Glutamatergic neuron (in vitro differentiated cells): ENCODE measurements at places on chromosomes 4 and X.

DNA sequence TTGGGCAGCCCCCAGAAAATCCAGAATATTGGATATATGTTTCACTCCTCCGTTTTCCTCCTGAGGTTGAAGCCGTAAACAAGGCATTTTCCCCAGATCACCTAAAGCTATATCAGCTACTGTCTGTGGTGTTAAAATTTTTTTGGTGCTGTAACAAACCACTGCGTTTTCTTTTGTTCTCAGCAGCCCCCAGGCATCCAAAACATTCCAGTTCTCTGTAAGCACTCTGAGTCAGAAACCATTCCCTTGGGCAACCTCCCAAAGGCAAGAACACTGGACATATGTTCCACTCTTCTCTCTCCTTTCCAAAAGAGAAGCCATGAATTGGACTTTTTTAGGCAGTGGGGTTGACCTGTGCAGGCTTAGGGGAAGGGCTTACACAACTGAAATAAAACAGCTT is 310.9 kb downstream of the MID1IP1 start:
- no peak for DNase-seq

DNA sequence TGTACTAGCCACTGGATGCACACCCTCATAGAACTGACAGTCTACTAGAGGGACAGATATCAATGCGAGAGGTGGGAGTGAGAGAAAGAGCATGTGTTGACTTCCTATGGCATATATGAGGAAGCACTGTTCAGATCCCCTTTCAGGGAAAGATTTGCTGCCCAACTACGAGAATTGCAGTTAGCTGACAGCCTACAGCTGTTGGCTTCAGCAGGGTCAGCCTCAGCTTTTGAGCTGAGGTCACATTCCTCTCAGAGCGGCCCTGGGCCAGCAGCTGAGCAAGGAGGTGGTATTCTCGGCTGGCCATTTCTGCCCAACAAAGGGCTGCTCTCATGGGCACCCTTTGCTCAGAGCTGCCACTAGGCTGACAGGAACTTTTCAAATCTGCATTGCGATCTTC is 580.2 kb downstream of the MID1IP1 start:
- DNase-seq = no peak

DNA sequence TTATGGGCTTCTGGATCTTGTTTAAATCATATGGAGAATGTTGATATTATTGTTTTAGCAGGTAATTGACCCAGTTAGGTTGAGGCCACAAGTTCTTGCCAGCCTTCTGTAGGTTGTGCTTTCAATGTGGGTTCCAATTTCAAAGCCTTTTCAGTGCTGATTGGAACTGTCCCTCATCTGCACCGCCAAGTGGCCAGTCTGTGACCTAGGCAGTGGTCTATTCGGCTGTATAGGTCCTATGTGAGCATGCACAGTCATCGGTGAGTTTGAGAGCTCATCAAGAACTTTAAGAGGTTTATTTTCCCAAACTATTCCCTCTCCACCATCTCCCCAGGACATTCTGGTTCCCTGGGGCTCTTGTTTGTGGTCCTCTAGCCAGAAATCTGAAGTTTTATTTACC is 35.7 kb downstream of the DDX53 start:
- DNase-seq = no peak

- DNase-seq = no peak
Measured at GRCh38 chrX:137748827-137749226, 182.9 kb downstream of the ZIC3 start.

DNA sequence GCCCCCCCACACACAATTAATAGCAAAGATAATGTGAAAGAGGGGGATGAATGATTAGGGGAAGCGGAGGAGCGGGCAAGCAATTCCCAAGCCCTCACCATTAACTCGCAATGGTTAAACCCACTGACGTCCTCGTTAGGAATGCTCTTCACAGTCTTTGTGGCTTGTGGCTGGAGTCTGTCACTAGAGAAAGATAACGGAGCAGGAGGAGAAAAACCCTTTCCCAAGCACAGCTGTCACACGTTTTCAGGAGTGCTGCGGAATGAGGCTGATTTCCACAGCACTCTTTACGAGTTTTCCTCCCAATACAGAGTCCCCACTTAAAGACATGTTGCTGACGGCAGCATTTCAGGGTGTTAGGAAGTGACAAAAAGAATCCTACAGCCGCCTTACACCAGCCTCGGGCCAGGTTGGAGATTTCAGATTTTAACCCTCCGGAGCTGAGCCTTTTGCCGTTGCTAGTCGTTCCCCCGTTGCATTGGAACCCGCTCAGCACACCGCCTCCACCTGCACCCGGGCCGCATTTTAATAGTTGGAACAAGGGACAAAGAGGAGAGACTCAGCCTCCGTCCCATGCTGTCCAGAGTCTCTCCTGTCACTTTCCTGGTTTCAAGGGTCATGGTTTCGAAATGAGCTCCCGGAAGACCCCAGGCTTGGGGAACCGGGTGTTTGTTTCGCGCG is 92.2 kb downstream of the GEMIN8 start:
- DNase-seq = no peak

GRCh38 chrX:53990171-53990570 is 54.1 kb downstream of the PHF8 start:
- no peak for DNase-seq

DNA sequence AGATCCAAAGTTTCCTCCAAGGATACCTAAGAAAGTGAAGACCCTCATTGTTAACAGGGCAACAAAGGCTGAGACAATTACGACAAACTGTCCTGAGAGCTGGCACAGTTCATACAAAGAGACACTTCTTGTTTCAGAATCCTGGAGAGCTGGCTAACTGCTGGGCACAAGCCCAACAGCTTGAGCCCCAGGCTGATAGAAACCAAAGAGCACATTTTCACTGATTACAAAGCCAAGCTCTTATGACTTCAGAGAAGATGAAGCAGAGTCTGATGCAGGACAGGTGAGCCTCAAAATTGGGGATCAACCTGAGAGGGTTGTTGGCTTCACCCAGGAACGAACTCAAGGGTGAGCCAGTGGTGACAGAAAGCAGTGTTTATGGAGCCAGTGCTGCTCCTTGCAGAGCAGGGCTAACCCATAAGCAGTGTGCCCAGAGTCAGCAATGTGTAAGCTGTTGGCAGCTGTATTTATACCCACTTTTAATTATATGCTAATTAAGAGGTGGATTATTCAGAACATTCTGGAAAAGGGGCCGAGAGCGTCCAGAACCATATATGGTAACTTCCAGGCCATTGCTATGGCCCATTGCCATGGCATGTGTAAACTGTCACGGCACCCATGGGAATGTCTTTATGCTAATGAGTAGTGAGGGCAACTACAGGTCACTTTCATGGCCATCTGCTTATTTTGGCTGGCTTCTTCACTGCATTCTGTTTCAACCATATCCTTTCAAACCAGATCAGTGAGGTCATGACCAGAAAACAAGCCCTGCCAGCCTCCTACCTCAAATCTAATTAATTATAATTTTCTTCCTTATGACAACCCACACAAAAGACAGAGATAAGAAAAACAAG is 183.7 kb downstream of the EVC2 start:
- peak; percentile 37 for DNase-seq

- no peak for DNase-seq
Measured at GRCh38 chr4:93776386-93777080, 52.0 kb upstream of the ATOH1 start.

DNA sequence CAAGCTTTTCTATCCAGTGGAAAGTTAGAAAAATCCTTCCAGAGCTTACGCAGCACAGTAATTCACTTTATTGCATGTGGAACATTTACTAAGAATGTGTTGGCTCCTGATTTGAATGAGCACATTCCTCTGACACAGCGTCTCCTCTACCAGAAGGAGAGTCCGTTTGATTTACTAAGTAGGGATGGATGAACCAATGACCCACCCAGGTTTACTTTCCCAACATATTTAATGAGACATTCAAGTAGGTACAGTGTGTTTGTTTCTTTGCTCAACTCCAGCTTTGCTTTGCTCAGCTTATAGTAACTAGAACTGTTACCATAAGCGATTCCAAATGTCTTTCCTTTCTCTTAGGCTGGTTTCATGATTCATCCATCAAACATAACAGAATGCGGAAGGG is 161.7 kb downstream of the SMARCA1 start:
- no peak for DNase-seq

- no peak for DNase-seq
Measured at GRCh38 chr4:119035951-119036737, 99.5 kb upstream of the MYOZ2 start.

DNA sequence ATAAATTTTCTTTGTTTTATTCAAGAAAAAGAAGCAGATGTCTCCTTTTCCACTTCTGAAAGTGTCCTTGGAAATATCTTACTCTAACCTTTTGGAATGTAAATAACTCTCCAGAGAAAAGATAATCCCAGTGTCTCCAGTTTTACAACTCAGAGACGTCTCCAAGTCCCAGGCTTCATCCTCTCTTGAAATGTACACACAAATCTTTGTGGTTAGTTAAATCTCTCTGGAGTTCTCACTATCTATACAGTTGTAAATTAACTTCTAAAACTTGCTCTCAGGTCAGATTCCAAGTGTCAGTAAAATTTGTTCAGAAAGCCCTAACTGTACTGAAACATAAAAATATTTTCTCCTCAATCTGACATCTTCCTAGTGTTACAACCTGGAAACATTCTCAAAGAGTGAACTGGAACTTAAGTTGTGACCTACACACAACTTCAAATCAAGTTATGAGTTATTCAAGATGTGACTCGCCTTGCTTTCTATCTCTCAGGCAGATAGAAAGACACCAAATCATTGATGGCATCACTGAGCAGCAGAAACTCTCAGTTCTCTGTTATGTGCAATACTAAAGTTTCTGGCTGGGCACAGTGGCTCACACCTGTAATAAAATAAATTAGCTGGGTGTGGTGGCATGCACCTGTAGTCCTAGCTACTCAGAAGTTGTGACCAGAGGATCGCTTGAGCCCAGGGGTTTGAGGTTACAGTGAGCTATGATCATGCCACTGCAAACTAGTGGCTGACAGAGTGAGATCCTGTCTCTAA is 284.2 kb downstream of the RCHY1 start:
- no peak for DNase-seq

GRCh38 chrX:56920338-56920997 is 74.9 kb downstream of the SPIN3 start:
- DNase-seq = no peak

DNA sequence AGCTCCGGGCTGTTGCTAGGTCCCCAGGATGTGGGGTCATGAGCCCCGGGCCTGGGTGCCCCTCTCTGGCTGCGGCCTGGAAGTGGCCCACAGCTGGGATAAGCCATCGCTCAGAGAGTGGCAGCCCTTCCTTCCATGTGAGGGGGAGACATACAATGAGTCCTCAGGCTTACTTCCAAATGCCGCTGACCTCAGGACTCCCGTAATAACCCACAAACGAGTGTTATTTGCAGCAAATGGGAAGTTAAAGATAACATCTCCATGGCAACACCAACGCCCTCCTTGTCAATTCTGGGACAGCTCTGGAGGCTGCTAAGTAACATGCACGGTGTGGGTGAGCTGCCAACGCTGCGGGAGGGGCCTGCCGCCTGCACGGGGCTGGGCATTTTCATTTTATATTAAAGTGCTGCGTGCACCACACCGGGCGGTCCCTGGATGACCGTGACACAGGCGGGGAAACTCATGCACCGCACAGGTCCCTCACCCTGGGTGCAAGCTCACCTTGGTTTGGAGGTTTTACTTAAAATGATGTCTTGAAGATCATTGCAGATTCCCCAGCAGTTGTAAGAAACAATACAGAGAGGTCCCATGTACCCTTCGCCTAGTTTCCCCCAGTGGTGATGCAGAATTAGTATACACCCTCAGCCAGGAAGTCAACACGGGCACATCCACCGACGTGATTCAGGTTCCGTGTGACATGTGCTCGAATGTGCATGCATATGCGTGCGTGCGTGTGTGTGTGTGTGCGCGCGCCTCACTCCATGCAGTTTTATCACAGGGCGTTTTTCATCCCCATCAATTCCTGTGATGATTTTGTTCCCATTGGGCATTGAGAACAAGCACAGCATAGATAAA is 79.4 kb downstream of the ABLIM2 start:
- no peak for DNase-seq

- peak; percentile 27 for DNase-seq
Measured at GRCh38 chr4:166896254-166896653, 338.0 kb downstream of the SPOCK3 start.

DNA sequence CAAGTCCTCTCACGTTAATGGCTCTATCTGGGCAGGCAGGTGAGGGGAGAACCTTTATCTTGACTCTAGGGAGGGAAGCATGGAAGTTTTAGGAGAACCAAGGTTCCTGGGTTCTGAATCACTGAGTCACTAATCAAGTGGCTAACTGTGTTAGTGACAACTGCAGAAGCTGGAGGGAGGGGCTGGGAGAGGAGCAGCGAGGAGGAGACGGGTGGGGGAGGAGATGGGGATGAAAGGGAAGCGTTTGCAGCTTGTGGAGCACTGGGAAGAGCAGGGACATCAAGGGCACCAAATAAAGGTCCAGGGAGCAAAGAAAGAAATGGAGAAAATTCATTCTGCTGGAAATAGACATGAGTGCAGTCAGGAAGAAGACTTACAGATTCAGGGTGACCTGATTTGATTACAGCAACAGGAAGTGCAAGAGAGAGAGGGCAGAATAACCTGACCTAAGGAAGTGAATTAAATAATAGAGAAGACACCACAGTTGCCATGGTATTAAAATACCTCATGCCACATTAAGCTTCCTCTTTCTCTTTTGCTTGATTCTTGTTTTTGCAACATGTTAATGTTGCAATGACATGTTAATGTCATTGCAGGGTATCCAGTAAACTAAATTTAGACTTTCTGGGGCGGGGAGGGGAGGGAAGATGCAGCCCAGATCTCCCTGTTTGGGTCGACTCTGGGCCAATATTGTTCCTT is 4.5 kb upstream of the SETD7 start:
- DNase-seq = no peak

DNA sequence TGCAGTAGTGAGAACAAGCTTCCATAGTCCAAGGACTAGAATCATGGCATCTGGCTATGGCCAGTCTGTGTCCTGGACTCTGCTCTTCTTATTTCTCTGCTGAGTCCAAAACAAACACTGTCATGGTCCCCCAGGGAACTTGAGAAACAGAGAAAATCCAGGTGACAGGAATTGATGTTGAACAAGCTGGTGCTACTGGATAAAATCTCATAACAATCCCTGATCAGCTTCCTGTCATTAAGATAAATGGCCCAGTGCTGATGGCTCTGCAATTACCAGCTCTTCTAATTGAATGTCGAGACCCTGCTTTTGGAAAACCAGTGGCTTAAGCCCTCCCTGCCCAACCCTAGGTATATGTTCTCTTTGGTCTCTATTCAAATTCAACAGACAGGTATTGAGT is 58.8 kb upstream of the ARHGAP36 start:
- DNase-seq = no peak

- no peak for DNase-seq
Measured at GRCh38 chr4:88211473-88212252, 53.2 kb upstream of the ABCG2 start.

DNA sequence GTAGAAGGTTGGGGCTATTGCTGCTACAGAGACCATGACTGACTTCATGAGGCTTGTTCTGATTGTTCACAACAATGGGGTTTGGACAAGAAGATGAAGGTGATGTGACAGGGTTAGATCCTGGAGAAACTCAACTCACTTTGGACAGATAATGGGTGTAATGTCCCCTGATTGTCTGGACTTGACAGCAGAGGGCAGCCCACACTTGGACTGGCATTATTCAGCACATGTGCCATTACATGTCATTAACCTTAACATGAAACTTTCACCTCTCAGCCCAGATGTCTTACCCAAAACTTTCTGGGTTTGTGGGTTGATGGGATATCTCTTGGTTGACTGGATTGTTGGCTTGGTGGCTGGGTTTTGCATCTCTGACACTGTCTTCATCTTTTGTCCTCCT is 101.5 kb downstream of the MXRA5 start:
- DNase-seq = no peak

GRCh38 chrX:41043674-41044345 is 41.4 kb upstream of the USP9X start:
- no peak for DNase-seq

GRCh38 chr4:146155152-146155724 is 20.3 kb upstream of the LSM6 start:
- DNase-seq = no peak

- no peak for DNase-seq
Measured at GRCh38 chr4:138775489-138775888, 240.1 kb upstream of the NOCT start.
